ENCODE measurements at places on chromosomes 7 and 10.
A peak's percentile ranks its signal among the peaks of the same experiment; 100 is the strongest.

DNA sequence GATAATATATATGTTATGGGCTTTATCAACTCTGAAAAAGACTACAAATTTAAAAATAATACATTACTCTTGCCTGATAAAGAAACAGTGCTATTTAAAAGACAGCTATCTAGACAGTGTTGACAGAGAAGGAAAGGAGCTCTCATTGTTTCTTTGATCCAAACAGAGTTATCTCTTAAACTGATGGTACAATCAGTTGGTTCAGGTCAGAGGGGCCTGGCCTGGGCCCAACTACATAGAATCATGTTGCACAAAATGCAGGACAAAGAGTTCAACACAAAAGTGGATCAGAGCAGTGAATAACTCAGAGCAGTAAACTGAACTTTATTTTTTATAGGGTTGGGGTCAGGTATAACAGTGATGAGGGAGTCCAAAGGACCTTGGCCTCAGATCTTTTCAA, 33.8 kb upstream of the SEMA3D start:
- no peak for DNase-seq

- DNase-seq = no peak
These were observed 905.0 kb downstream of the LRMDA start for GRCh38 chr10:76336213-76336963.

DNA sequence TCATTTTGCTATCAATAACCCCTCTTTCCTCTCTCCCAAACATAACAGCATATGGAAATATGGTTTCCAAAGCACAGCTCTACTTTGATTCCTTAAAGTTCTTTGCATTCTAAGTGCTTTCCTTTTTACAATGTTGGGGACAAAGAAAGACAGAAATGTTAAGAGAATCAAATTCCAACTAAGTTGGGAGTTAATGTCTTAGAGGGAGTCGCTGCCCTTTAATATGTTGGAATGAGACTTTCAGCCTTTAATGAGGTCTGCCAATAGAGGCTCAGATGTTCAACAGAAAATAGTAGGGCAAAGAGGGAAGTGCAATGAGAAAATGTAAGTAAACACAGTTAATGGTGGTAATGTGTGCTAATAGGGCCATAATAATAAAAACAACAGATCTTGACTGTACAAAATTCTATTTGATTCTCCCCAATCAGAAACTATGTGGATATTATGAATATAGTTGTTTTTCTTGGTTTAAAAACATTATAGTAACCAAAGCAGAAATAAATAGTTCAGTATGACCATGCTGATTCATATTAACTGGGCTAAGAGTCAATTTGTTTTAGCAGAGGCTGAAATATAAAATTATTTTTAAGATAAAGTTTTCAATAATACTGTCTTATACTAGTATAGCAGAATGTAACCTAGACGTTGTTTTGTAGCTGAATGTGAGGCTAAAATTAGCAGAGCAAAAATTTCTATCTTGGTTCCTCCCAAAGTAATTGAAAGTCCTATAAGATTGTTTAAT, 10.3 kb downstream of the HYCC1 start:
- DNase-seq = no peak

DNA sequence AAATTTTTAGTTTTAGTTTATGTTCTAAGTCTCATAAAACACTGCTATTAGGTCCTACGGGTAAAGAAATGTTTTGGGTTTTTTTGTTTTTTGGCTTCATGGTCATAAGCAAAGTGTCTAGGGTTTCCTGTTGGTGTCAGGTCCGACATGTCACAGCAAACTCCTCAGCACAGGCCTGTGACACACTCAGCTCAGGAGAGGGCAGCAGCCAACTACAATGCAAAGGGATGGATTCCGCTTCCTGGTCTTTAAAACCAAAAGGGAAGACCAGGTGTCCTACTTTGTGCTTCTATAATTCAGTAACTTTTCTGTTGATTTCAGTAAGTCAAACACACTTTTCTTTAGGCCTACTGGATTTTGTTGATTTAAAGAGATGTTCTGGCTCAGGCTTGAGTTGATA, 83.8 kb upstream of the MACROH2A2 start:
- no peak for DNase-seq

DNA sequence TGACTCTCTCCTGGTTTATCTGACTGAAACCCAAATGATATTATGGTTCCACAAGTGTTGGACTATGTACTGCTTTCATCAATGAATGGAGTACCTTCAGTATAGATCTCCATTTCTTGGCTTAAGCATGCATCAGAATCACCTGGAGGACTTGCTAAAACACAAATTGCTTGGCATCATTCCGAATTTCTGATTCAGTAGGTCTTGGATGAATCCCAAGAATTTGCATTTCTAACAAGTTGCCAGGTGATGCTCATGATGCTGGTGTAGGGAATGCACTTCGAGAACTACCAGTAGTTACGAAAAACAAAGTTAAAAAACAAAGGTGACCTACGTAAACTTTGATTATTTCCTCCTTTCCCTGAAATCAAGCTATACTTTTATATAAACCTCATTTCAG, 119.0 kb upstream of the FEZF1 start:
- DNase-seq = no peak

- no peak for DNase-seq
These were observed 130.3 kb downstream of the ATE1 start for GRCh38 chr10:121797490-121797889.

- DNase-seq = no peak
These were observed 102.0 kb upstream of the HDAC9 start for GRCh38 chr7:18393465-18394118.

DNA sequence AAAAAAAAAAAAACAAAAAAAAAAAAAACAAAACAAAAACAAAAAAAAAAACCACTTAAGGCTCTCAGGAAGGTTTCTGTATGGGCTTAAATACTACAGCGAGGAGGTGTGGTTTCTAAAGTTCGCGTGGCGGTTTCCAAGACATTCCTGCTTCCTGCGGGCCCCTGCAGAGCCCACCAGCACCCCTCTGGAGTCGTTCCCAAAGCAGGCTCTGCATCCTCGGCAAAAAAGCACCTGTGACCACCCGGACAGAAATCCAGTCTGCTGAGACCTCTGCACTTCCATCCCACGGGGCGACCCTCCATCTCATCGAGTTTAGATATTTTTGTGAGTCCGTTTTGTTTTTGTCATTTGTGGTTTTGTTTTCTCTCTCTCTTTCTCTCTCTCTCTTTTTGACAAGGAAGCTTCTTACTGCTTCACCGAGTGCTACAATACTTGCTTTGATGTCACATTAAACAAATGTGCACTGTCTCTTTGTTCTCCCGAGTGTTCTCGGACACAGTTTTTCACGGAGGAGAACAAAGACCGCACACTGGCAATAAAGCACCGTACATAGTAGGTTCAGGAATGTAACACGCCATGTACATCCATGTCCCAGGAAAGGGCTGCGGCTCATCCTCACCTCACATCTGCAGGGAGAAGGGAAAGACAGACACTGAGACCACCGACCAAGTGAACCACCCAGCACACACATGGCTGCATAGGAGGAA, 21.5 kb downstream of the PDGFA start:
- DNase-seq = no peak

GRCh38 chr10:122648599-122649428, 50.8 kb downstream of the C10orf120 start:
- no peak for DNase-seq

DNA sequence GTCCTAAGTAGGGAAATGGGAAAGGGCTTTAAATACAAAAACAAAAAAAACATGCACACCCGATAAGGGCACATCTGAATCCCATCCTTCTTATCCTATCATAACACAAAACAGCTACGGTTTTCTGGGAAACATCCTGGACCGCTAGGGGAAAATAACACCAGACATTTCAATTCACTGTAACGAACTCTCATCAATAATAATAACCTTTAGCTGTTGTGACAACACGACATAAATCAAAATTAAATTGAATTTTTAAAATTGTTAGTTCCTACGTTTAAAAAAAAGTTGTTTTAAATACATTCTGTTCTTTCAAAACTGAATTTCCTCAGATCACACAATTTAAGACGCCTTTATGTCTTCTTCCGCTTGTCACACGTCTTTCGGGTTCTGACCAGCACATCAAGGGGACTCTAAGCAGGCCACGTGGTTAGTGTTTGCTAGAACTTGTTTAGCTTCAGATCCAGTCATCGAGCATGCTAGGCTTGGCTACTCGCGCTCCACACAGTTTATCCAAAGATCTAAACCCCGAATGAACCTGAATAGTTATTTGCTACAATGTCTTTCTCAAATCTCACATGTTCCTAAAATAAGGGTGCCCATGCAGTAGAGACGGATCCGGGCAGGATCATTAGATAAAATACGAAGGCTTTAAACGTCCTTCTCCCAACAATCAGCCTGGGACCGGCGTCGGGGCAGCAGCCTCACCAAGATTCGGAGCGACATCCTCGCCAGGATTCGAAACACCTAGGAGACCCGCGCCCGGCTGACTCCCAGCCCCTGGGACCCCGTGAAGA, 839 bp downstream of the IKZF5 start:
- no peak for DNase-seq

DNA sequence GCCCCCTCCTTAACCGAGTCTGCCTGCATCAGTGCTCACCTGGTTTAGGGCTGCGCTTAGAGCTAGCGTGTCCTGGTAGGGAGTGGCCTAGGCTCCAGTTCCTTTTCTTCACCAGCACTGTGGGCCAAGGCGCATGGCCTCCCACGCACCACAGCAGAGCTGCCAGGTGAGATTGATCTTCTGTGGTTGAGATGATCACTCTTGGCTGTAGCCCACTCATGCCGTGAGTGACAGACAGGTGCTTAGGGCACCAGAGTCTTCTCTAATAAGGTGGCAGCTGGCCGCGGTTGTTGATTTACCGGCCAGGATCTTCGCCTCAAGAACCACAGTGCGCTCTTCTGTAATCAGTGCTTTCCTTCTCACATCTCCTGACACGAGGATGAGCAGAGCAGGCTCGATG, 157.2 kb upstream of the INSYN2A start:
- DNase-seq = no peak

GRCh38 chr7:156889089-156889488, 3.9 kb downstream of the LMBR1 start:
- DNase-seq = no peak

DNA sequence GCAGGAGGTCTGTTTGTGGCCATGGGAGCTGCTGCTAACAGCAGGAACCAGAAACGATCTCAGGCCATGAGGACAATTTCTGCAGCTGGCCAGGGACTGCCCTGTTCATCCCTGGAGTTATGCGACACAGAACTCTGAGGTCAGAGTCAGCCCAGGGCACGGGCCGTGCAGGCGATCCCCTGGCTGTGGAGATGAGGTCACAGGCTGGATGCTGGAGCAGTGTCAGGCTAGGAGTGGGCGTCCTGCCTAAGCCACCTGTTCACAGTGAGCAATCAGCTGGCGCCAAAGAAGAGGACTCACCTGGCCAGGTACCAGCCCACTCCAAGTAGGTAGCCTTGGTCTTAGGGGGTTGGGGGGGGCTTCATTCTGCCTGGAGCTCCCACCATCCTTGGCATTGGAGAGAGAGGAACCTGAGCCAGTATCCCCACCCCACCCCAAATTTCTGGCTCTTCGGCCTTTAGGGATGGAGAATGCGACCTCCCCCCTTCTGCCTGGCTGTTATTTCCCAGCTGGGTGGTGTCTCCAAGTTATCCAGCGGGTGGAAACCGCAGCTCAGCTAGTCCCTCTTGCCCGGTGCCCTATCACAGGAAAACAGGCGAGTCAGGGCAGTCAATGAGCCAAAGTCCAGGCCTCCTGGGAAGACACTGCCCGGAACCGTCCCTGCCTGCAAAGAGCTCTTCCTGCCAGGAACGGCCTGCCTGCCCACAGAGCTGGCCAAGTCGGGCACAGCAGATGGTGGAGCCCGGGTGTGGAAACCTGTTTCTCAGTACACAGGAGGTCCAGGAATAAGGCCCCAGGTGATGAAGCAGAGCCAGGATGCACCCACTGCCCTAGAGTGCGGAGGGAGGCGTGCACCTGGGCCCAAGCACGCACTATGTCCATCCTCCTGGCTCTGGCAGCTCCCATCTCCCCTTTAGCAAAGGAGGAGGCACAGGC, 1.8 kb upstream of the TTYH3 start:
- DNase-seq = no peak

GRCh38 chr7:45863715-45864114, 9.2 kb downstream of the CCDC201 start:
- no peak for DNase-seq

- DNase-seq = no peak
These were observed 76.3 kb downstream of the CACNB2 start for GRCh38 chr10:18216482-18216881.

DNA sequence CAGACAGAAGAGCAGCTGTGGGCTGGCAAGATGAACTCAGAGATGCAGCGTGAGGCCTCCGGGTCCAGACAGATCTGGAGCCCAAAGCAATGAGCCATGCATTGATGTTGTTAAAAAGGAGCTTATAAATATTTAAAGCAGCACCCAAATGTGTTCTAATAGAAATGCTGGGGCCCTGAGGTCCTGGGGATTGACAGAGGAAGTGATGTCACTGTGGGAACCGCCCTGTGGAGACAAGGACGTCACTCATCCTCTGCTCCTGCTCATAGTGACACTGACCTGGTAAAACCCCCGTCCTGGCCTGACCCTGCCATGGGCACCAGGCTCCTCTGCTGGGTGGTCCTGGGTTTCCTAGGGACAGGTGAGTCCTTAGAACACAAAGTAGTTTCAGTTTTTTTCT, 197.0 kb upstream of the PRSS58 start:
- no peak for DNase-seq

DNA sequence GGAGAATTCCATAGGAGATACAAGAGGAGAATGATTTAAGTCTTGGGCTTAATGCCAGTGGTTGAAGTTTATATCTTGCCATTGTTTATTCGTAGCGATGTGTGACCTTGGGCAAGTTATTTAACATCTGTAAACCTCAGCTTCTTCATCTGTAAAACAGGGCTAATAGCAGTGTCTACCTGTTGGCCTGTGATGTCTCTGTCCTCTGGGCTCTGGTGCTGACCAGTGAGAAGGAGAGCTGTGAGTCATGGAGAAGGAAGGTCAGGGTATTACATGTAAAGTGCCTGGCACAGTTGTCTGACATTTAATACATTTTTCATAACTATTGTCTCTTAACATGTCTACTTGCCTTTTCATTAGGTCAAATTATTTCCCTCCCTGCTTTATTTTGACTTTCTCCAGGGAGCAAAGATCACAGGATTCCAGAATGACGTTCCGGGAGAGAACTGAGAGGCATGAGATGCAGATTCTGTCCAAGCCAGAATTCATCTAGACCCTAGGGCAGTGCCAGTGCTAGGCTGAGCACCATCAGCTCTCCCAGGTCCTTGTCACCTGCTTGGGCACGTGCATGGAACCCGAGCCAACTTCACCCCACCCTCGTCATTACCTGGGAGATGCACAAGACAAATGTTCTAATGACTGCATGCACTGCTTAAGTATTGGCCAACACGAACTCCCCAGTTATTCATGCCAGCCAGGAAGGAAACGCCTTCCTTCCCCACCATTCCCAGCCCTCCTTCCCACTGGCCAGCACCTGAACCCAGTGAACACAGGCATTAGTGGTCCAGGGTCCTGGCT, 187.9 kb downstream of the DPY19L1 start:
- no peak for DNase-seq

DNA sequence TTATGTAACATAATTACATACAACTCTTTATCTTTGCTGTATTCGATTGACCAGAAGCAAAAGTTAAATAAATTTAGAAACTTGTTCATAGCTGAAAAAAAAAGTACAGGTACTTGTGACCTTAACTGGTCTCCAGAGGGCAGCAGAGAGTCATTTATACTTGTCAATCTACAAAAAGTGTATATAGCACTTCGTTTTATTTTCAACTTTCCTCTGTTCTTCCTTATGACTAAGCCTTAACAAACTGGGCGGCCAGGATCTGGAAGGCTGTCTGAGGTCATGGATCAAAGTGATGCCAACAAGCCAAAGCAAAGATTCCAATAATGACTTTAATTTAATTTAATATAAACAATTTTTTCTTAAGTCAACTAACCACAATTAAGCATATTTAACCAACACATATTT, 29.8 kb downstream of the C10orf67 start:
- peak; percentile 24 for DNase-seq
